Sigmoid colon (tissue), 7 donors: ENCODE measurements at places on chromosomes 5 and 9. TPM values are rescaled to one million over a fixed set of nuclear protein-coding genes. Genes with fewer than 3 reads are reported as not detected.

The DNAI1 gene
- total RNA-seq: not detected

The THOC3 gene
- total RNA-seq: 27.2 TPM

The LCN10 gene
- 2.1 TPM for total RNA-seq

The ORM2 gene
- total RNA-seq: not detected

The HTR1A gene
- total RNA-seq: not detected

The CTNND2 gene
- total RNA-seq: 0.36 TPM

The CTXN3 gene
- total RNA-seq: not detected

DNA sequence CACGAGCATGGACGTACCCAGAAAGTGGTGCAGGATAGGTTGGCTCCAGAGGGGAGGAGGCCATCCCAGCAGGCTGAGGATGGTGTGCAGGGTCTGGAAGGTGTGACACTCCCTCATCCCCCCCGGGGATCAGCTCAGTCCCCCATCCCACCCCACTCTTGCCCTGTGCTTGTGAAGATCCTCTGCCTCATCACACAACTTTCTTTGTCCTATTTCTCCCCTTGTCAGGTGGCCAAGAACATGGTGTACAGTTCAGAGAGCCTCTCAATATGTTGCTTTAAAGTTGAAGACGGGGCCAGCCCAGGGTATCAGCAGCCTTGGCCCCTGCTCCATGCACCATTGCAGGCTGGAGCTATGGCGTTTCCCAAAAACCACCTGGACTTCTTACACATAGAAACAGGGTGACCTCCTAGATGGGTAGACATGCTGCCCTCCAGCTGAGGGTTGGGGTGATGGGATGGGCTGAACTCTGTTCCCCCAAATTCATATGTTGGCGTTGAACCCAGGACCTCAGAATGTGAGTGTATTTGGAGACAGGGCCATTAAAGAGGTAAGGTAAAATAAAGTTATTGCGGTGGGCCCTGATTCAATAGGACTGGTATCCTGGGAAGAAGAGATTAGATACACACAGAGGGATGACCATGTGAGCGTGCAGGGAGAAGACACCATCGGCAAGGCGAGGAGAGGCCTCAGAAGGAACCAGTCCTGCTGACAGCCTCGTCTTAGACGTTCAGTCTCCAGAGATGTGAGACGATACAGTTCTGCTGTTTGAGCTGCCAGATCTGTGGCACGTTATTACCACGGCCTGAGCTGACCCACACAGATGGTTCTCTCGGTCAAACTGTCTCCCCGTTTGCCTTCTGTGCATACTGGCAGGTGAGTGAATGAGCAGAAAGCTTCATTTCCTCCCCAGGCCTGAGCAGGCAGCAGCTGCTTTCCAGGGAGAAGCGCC is 272.5 kb downstream of the GADD45G start:
- DNase-seq: peak; percentile 55

DNA sequence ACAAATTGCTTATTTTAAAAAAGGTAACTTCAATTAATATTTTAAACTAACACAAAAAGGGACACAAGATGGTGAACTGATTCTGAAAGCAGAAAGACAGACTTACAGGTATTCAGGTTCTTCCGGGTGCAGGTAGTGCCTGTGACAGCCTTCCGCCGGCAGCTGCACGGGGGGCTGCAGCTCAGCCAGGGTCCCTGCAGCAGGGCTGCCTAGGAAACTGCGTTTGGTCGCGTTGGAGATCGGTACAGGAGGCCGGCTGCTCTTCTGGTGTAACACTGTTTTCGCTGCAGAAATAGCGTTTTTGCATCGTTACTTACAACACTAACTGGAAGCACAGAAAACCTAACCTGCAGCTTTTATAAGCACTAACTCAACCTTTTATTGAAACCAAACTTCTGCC is 80.0 kb downstream of the CAMSAP1 start:
- DNase-seq: no peak

DNA sequence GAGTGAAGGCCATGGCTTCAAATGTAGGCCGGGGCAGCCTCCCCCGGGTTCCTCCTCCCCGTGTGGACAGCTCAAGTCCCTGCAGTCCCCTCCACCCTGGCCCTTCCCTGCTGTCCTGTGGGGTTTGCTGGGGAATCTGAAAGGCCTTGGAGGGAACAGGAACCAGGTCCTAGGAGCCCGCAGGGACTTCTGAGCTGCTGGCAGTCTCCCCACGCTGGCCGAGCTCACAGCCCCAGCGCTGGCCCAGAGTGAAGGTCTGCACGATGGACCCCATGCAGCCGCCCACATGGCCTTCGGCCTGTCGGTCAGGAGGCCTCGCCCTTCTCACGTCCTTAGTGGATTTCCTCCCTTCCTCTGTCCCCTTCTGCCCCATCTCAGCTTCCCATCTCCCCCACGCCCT is 25.7 kb upstream of the NOTCH1 start:
- DNase-seq: no peak

DNA sequence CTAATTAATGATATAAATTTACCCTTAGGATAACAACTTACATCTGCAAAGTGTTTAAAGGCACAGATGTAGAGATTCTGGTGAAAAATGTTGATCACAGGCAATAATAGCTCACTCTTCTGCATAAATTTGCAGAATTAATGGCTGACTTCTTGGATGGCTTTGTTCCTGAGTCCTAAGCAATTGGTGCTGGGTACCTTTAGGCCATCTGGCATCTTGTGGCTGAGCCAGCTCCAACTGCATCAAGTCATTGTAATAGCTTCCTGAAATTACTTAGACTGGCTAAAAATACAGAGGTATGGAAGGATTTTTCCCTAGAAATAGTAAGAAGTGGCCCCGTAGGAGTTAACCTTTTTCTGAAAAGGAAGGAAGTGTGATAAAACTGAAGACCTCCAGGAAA is 118.3 kb upstream of the MINAR2 start:
- DNase-seq: no peak

DNA sequence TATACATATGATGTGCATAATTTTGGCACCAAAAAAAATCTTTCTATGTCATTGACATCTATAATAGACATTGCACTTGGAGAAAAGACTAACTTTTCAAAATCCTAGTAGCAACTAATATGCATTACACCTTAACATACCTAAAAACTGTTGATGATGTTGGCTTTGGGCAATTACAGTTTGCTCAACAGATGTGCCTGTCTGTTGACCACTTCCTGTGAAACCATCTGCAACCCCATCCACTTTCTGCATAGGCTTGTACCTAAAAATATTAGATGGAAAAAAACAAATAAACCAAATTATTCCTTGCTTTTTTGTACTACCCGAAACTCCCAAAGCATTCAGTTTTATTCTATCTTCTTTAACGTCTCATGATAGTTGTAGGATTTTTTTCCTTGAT is 248.6 kb downstream of the RFX3 start:
- no peak for DNase-seq

- no peak for DNase-seq
Measured at GRCh38 chr9:5524090-5524489, 13.8 kb downstream of the PDCD1LG2 start.

DNA sequence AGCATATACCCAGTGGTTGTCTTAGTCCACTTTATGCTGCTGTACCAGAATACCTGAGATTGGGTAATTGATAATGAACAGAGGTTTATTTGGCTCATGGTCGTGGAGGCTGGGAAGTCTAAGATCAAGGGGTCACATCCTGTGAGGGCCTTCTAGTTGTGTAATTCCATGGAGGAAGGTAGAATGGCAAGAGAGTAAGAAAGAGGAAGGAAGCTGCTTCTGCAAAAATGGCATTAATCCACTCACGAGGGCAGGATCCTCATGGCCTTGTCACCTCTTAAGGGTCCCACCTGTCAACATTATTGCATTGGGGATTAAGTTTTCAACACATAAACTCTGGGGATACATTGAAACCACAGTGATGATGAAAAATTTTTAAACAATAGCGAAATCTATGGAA is 17.0 kb downstream of the BTNL8 start:
- DNase-seq: no peak

GRCh38 chr5:501831-502184 is 22.4 kb downstream of the SLC9A3 start:
- DNase-seq: no peak

DNA sequence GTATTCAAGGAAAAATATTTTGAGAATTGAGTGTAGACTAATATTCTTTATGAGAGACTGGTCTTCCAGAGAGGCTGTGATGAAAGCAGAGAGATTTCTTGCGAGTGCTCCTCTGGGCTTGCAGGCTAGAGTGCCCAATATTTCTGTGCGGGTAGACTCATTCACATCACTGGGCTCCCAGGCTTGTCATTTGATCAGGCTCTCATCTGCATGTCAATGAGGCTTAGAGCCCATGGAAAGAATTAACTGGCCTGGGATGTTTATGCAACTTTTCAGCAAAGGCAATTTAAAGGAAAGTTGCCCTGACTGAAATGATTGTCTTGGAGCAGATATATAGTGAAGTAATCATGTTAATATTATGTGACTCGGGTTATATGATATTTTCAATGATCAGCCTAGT is 42.3 kb downstream of the SNCAIP start:
- no peak for DNase-seq

GRCh38 chr5:43425983-43426382 is 13.8 kb upstream of the CCL28 start:
- DNase-seq: no peak

- no peak for DNase-seq
Measured at GRCh38 chr9:121317737-121318630, 50.0 kb downstream of the GSN start.

DNA sequence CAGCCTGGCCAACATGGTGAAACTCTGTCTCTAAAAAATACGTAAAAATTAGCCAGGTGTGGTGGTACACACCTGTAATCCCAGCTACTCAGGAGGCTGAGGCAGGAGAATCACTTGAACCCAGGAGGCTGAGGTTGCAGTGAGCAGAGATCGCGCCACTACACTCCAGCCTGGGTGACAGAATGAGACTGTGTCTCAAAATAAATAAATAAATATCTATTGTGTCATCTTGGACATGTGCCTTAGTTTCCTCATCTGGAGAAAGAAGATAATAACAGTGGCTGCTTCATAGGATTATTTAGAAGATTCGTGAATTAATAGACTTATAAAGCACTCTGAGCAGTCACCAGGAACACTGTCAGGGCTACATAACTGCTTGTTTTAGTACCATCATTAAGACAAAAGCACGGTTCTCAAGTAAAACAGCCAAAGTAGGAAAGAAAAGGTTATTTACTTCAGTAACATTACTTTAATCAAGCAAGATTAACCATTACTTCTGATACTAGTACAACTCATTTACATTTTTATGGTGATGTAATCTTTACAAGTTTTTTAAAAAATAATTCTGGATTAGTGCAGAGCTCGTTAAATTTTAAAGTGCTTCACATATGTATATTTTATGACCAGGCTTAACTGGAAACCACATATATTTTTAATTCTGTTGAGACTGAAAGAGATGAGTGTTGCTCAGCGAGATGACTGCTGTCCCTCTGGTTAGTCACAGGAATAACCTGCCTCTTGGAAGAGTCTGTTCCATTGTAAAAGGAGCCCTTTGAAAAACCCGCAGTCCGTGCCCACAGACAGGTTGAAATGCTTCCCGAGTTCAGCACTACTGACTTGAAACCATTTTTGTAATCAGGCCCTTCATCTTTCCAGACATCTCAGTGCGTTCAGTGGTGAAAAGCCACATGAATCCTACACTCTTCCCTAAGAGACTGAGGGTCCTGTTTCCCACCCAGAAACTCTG is 36.7 kb downstream of the ANKH start:
- DNase-seq: no peak

- no peak for DNase-seq
Measured at GRCh38 chr9:127116088-127116726, 6.2 kb downstream of the ANGPTL2 start.

DNA sequence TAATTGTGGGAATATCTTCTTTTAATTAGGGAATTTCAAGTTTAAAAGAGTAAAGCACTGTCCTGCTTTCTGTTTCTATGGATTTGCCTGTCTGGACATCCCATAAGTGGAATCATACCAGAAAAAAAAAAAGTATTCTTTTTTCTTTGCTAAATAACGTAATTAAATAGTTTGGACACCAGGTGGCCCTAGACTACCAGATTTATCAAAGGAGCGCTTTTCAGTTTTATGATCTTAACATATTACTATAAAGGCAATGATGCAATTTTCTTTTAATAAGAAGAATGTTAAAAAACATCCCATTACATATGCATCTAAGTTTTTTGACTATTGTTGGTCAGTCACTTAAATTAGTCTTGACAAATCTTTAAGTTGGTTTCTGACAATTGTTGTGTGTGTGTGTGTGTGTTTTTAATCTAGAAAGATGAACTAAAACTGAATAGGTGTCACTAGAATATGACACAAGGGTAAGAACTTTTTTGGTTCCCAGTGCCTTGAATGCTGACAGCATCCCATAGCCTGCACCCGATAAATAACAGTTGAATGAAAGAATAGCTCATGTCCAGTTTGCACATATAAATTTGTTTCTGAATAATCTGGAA is 49.5 kb downstream of the C5orf22 start:
- DNase-seq: no peak

DNA sequence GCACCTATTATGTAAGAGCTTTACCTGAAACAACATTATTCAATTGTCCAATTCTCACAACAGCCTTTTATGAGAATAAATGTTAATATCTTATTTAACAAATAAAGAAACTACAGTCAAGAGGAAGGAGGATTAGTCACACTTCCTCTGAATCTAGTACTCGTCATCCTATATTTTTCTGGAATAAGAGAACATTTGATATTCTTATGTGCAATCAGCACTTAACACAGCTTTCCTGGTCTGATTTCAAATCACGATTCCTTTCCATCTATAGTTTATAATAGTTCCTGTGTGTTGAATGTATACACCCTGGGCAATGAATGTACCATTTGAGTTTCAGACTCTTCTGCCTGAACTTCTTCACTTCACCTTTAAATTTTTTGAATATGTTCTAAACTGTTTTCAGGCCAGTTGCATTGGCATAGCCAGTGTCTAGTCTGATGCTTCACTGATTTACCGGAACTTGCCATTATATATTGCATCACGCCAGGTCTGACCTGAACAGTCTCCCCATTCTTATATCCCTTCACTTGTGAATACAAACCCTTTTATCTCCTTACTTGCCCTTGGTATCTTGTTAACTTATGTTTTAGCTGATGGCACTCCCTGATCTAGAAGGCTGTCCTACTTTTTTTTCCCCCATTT is 698.3 kb downstream of the MAT2B start:
- DNase-seq: no peak
